CD4-positive, alpha-beta T cell treated with Interleukin-1 beta for 1 hour (primary cell): ENCODE measurements at places on chromosomes 11 and 22.

DNA sequence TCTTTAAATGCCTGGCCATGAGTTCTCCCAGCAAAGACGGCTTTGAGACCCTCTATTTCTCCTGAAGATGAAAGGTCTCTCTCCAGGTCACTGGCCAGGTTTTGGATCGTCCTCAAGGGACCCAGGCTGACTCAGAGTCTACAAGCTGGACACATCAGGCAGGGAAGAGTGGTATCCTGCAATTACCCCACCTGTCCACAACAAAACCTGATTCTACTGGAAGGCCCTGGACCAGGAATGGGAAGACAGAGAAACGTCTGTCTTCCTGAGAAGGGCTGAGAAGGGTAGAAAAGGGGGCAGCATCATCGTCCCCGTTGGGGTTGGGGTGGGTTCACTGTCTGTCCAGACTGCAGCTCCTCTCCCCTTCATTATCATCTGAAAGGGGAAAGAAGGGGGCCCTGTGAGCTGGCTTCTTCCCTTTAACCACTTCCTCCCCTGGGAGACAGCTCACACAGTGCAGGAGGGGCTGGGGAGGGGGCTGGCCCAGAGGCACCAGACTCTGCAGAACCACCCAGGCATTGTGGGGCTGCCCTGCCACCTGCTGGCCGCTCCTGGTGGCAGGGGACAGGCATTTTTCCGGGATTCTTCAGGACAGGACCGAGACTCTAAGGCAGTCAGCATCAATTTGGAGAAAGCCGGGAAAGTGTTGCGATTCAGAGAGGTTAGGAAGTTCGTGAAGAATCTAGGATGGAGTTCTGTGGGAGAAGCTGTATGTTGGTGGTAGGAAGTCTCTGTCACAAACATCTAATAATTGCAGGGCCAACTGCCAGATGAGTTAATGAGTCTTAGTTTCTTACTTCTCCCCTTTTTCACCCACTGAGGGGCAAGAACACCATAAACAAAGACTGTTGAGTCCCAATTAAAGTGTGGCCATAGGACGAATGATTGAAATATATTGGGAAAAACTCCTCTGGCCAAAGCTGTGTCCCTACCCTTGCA is 57.6 kb downstream of the SYN3 start:
- DNase-seq: peak; percentile 5

DNA sequence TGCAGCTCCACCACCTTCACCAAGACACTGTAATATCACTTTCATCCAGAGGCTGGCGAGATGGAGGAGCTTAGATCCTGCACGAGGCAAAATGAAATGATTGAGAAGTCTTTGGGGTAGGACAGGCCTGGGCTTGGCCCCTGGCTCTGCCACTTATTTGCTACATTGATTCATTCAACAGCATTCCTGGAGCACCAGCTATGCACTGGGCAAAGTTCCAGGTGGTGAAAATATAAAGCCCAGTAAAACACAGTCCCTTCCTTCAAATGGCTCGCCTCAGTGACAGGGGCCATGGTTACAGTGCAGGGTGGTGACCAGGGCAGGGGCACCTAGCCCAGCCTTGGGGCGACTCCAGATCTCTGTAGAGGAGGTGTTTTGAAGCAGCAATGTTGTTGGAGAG is 19.7 kb downstream of the ALX4 start:
- no peak for DNase-seq

DNA sequence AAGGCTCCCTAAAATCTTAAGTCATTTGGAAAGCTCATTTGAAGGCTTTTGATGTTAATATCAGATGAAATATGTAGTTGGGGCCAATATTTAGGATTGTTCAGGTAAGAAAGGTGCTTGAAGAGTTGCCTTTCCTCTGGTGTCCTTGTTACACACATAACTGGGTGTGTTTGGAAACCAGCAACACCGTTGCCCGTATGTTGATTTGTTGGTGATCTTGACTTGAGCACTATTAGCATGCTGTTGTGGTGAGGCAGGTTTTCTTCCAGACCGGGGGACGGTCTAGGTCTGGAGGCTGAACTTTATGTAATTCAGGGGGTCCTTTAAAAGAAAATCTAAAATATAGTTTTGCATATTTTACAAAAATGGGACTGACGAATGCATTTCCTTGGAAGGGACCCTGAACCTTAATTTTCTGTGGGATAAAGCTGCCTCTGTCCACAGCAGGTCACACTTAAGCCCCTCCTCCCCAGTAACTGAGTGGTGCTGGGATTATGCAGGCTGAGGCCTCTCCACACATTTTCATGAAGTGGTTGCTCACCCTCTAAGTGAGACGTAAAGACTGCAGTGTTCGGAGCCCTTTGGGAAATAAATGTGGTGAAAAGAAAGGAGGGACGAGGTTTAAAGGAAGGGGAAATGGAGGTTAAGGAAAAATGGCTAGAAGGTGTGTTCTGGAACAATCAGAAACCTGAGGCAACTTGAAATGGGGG is 1.8 kb downstream of the YWHAH start:
- no peak for DNase-seq

DNA sequence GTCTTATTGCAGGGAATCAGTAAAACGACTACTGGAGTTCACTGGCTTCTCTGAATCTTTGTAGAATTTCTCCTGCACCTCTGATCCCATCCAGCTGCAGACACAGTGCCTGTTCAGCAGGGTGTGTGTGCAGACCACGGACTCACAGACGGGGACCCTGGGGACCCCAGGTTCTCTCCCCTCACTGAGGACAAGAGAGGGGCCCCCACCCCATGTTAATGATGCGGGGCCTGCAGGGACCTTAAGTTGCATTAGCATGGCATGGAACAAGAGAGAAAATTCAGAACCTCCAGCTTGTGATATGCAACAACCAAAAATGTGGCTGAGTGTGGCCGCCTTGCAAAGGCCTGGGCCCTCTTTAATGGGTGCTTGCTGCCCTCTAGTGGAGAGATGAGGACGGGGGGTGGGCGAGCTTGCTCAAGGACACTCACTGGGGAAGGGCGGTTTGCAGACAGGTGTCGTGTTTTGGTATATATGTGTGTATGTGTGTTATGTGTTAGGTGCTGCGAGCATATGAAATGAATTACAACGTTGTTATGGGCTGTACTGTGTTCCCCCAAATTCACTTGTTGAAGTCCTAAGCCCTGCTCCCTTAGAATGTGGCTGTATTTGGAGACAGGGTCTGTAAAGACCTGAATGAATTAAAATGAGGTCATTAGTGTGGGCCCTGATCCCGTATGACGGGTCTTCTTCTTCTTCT is 84.4 kb upstream of the SEPTIN5 start:
- DNase-seq: peak; percentile 79

DNA sequence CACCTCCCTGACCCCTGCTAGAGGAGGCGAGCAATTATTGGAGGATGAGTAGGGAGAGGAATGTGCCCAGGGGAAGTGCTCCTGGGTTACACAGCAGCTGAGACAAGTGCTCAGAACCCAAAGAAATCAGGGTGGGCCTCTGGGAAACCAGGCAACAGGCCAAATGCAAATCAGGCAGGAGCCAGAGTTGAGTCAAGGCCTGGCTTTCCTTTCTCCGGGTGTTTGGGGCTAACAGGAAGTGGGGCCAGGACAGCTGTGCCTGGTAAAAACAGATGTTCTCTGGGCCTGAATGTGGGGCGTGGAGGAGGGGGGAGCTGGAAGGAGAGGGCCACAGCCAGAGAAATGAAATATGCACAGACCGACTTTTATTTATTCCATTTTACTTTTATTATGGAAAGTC is 22.0 kb downstream of the MFNG start:
- no peak for DNase-seq

- DNase-seq: no peak
These were observed 780.9 kb downstream of the BRD1 start for GRCh38 chr22:49046546-49047361.

DNA sequence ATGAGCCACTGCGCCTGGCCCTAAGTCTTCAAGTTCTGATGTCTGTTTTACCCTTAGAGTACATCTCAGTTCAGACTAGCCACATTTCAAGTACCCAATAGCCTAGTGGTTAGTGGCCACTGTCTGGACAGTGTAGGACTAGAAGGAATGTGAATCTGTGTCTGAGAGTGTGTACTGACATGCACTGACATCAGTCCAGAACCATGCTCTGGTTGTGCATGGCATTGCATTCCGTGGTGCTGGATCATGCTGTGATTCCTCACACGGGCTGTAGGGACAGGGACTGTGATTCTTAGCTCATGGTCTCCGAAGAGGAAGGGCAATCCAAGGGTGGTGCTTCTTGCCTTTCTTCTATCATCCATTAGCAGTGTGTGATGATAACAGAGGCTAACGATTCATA is 41.1 kb downstream of the AMOTL1 start:
- no peak for DNase-seq

GRCh38 chr22:39383841-39384625 is 15.5 kb upstream of the TAB1 start:
- DNase-seq: no peak

DNA sequence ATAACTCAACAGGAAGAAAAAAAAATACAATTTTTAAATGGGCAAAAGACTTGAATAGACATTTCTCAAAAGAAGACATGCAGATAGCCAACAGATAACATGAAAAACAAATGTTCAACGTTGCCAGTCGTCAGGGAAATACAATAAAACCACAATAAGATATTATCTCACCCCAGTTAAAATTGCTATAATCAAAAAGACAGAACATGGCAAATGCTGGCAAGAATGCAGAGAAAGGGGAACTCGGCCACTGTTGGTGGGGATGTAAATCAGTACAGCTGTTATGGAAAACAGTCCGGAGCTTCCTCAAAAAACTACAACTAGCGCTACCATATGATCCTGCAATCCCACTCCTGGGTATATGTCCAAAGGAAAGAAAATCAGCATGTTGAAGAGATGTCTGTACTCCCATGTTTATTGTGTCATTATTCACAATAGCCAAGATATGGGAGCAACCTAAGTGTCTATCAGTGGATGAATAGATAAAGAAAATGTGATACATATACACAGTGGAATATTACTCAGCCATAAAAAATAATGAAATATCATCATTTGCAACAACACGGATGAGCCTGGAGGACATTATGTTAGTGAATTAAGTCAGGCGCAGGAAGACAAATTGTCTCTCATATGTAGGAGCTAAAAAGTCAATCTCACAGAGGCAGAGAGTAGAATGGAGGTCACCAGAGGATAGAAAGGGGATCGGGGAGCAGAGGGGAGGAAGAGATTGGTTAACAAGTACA is 12.2 kb upstream of the CYTH4 start:
- no peak for DNase-seq

DNA sequence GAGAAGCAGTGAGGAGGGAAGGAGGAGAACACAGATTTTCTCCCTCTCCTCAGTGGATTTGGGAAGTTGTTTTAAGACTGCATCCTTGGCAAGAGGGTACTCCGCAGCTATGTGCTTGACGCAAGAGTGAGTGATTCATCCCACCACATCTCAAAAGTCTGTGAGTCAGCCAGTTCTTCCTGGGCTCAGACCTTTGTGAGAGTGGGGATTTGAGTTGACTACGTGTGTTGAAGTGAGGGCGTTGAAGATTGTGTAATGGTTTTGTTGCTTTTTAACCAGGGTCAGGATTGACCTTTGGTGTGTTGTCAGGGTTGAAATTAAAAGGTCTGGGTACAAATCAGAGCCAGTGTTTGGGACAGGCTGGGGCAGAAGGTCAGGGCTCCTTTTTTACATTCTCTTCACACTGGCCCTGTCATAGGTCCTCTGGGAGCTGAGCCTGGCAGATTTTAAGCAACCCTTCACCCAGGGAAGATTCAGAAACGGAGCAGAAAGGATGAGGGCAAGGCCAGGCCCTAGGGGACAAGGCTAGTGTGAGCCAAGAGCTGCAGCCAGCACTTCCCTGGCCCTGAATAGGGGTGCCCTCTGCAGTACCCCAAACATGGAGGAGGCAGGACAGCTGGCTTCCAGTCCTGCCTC is 4.2 kb upstream of the C11orf86 start:
- DNase-seq: peak; percentile 72

- DNase-seq: no peak
These were observed 10.8 kb upstream of the ANKRD13D start for GRCh38 chr11:67278135-67278938.

GRCh38 chr11:115552773-115553438 is 48.7 kb upstream of the CADM1 start:
- no peak for DNase-seq

- no peak for DNase-seq
These were observed 11.7 kb upstream of the C1QTNF6 start for GRCh38 chr22:37199760-37200108.

DNA sequence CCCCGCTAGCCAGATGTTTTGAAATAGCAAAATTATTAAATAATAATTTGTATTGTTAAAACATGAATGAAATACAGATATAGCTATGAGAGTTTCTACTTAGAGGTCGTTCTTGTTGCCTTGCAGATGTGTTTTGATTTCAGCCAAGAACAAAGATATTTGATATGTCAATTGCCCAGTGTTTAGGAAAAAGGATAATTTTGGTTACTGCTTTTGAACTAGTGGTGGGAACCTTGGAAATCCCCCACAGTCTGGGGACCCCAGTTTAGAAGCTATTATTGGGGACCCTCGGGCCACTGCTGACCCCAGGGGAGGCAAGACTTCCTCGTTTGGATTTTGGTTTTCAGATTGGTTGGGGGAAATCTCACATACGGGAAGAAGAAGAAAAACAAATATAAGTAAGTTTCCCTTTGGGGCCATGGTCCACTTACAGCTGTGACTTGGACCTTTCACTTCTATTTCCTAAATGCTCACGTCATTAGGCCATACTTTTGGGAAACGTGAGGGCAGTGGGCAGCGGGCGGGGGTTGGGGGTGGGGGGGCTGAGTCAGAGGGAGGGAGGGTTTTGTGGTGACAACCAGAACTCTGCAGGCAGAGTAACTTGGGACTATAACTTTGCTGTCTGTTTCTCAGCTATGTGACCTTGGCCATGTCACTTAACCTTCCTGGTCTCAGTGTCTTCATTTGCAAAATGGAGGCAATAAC is 37.0 kb downstream of the LDLRAD3 start:
- no peak for DNase-seq

- DNase-seq: no peak
These were observed 126.3 kb downstream of the ADAMTS15 start for GRCh38 chr11:130574740-130575139.

DNA sequence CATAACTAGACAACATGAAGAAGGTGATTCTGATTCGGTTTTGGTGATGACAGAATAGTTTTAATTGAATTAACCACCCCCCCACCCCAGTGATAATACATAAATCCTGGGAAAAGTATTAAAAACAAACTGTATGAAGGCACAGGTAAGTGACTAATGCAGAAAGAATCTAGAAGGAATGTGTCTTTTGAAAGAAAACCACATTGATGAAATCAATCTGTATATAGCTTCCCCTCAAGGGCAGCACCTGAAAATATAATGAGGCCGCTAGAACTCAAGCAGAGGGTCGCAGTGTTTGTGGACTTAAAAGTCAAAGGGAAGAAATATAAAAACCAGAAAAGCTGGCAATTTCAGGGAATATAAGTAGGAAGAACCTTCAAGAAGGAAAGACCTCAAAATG is 580.5 kb upstream of the CHORDC1 start:
- DNase-seq: no peak

DNA sequence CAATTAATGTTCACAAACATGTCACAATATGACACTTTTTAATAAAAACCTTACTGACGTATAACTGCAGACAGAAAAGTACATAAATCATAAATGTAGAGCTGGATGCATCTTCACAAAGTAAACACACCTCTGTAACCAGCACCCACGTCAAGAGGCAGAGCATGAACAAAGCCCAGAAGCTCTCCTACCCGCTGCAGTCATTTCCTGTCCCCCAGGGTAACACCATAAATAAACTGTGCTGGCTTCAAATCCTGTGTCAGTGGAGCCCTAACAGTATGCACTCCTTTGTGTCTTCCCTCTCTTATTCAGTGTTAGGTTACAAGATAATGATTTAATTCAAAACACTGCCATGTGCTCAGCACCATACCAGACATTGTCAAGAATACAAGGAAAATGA is 5.7 kb downstream of the SYT13 start:
- no peak for DNase-seq
